Stimulated activated CD4-positive, alpha-beta T cell treated with anti-CD3 and anti-CD28 coated beads, Interleukin-1b, Interleukin-23, amount 100 ng/mL, for 4 hours (primary cell): ENCODE measurements at places on chromosomes 4 and X.

- no peak for DNase-seq
Observed at GRCh38 chrX:39944416-39944815, 153.3 kb downstream of the BCOR start.

DNA sequence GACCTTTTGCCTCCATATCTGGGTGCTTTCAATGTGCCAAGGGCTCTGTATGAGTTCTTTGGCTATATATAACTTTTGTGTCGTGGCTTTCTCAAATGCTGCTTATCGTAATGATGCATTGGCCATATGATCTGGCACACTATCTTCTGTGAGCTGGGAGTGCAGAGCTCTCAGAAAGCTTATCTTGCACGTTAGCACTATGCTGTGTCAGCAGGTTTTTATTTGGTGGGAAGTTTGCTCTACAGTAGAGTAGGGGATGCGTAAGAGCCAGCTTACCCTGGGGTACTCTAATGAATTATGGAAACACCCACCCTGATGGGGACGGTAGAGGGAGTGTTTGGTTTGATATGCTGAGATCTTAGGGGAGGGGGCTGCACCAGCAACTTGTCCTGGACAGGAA, 119.6 kb downstream of the FAAH2 start:
- DNase-seq: no peak

GRCh38 chr4:145716200-145716599, 36.3 kb downstream of the C4orf51 start:
- no peak for DNase-seq

GRCh38 chrX:24759786-24760185, 66.1 kb downstream of the POLA1 start:
- DNase-seq: no peak

DNA sequence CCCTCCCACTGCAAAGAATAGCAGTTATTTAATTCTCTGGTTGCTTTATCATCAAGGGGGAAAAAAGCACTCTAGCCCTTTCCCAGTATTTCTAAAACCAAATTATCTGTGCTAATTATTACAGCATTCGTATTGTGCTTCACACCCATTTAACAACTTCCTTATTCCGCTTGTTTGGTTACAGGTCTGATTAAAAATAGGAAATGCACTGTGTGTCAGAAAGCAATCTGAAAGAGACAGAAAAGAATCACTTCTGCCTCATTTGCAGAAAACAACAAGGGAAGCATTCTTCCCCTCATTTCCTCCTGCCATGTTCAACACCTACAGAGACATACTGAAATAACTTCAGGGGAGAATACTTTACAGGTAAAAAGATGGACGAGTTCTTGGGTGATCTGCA, 114.9 kb upstream of the MAP3K15 start:
- DNase-seq: no peak

- no peak for DNase-seq
Observed at GRCh38 chr4:72301759-72302158, 267.3 kb downstream of the ADAMTS3 start.

- no peak for DNase-seq
Observed at GRCh38 chrX:110417128-110417527, 58.5 kb downstream of the RTL9 start.

- no peak for DNase-seq
Observed at GRCh38 chr4:66564901-66565651, 894.8 kb upstream of the EPHA5 start.

GRCh38 chr4:189355590-189355989, 585.1 kb upstream of the FRG1 start:
- DNase-seq: no peak

DNA sequence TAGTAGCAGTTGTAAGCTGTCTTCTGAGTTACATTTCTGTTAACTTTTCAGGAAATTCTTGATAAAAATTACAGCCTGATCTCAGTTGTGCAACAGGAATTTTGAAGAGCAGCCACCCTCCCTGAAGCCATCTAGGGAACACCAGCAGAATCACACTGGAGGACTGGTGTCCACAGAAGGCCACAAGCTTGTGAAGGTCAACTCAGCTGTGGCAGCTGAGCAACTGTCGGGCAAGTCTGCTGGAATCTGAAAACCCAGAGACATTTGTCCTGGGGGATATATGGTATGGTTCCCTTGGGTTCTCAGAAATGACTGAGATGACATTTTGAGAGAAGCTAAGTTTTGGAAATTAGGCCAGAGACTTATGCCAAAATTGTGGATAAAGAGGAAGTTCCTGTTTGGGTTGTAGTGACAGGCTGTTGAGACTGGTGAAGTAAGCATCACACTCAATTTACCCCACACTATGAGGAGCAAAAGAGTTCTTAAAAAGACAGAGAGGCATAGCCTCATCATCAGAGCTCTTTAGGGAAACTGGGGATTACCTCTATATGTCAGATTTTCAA, 78.1 kb upstream of the TNIP3 start:
- no peak for DNase-seq

- DNase-seq: no peak
Observed at GRCh38 chr4:56348576-56348975, 38.7 kb downstream of the AASDH start.

DNA sequence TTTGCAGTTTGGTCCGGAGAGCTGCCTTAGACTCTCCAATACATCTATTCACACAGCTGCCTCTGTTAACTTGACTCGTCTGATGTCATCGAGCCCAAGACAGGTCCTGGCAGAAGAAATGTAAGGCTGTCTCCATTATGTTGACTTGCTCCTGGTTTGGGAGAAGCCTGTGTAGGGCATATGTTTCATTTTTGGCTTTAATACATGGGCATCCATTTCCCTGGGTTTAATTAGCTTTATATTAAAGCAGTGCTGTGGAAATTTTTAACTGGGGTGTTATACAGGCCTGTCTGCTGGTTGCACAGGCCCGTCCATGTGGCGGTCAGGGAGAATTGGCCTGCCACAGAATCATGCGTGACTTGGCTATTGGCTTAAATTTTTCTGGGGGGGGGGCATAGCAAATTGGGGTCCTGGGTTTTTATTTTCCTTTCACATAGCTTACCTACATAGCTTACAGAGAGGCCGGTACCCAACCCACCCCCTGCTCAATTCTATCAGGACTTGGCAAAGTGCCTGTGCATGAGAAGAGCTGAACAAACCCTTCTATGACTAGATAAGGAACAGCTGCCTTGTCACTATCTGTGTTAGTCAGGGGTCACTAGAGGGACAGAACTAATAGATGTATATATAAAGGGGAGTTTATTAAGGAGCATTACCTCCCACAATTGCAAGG, 123.5 kb upstream of the WDR1 start:
- DNase-seq: no peak

DNA sequence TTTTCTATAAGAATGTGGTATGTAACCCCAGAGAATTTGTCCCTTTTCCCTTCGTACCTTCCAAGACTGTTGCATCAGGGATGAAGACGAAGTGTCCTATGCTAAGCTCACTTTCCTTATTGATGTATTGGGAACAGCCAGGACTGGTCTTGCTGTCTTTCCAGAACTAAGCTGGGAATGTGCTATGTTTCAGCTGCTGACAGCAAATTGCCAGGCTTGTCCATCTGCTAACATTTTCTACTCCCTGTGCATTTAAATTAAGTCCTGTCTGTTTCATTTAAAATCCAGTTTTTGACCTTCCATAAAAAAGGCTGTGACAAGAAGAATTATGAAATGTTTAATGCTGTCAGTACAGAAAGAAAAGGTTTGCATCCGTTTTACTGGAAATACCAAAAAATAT, 87.9 kb downstream of the ATP10D start:
- no peak for DNase-seq

DNA sequence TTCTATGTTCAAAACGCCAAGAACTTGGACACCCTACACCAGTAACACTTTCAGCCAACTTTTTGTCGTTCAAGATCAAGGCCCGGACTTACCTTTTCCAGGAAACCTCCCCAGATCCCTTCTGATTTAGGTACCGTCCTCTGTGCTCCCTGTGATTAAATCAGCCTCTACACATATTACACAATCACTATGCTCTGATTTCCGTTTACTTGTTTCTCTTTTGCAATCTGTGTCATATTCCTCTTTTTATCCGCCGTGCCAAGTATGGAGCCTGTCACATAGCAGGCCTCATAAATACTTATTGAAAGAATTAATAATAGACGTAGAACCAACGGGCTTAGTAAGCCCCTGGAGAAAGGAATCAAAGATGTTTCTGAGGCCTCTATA, 722 bp upstream of the TMEM33 start:
- no peak for DNase-seq
